ENCODE measurements at places on chromosomes 11 and 22.
A peak's percentile ranks its signal among the peaks of the same experiment; 100 is the strongest.

DNA sequence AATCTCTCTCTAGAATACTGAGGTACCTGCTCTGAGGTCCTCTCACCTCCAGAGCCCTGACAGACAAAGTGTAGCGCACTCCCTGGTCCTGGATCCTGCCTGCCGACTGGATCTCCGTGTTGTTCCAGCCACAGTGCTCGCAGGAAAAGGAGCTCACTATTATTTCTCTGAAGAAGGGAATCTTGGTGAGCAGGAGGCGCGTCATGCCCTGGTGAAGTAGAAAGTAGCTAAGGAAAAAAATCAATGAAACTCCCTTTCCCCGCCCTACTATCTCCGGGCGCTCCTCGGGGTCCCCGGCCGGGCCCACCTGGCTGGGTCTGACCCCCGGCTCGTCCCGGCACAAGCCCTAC is 412 bp downstream of the ZPR1 start:
- DNase-seq = no peak

GRCh38 chr22:26342745-26343410 is 86.2 kb upstream of the ASPHD2 start:
- DNase-seq = no peak

- DNase-seq = no peak
Measured at GRCh38 chr11:35146711-35147110, 7.7 kb downstream of the CD44 start.

- DNase-seq = no peak
Measured at GRCh38 chr11:119377961-119378667, 3.4 kb downstream of the USP2 start.

GRCh38 chr11:67996051-67996450 is 7.8 kb downstream of the UNC93B1 start:
- no peak for DNase-seq

DNA sequence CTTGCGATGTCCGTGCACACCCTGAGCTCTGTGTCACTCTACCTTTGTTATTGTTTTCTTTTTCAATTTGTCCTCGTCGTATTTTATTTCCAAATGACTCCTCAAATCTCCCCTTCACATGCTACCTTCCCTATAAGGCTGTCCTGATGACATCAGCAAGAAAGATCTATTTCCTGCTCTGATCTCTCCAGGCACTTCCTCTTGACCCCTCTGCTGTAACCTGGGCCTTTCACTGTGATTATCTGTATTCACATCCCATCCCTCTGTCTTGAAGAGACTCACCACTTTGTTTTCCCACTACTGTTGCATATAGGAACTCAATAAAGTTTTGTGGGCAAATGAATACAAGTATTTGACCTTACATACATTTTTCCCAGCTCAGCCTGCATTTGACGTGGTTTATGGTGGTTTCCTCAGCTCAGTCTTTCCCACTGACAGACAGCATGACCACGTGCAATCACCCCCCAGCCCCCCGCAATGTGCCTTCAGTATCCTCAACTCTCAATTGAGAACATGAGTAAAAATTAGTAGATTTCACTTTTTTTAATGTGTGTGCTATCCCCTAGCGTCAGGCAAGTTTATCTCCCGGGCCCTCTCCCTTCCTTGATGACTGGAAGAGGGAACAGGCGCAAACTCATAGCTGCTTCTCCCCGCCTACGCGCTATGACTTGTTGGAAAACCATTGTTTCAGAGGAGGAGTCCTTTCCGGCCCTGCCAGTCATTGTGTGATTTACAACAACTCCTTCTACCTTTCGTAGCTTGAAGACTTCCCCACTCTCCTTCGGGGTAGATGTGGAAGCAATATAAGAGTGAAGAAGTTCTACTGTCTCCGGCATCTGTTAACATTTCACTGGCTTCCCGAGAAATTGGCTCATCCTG is 498.5 kb downstream of the NTM start:
- DNase-seq = no peak

- DNase-seq = no peak
Measured at GRCh38 chr11:44840085-44840478, 110.6 kb downstream of the TP53I11 start.

GRCh38 chr22:25120761-25121212 is 78.9 kb upstream of the CRYBB3 start:
- DNase-seq = no peak

- DNase-seq = no peak
Measured at GRCh38 chr11:82194521-82194920, 539.1 kb downstream of the FAM181B start.

GRCh38 chr11:123181767-123182500 is 13.1 kb downstream of the CLMP start:
- no peak for DNase-seq

GRCh38 chr11:27812341-27812740 is 112.1 kb upstream of the BDNF start:
- DNase-seq = no peak

DNA sequence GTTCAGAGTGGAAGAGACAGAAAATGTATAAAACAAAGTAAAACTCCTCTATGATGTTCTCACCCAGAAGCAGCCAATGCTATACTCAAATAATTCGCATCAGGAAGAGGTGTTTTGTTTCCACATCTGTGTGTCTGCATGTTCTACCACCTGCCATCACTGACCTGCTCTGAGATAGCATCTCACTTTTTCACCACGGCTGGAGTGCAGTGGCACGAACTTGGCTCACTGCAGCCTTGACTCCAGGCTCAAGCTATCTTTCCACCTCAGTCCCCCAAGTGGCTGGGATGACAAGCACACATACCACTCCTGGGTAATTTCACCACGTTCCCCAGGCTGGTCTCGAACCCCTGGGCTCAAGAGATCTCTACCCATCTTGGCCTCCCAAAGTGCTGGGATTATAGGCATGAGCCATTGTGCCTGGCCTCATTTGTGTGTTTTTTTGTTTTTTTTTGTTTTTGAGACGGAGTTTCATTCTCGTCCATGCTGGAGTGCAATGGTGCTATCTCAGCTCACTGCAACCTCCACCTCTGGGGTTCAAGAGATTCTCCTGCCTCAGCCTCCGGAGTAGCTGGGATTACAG is 14.4 kb downstream of the TALDO1 start:
- no peak for DNase-seq

DNA sequence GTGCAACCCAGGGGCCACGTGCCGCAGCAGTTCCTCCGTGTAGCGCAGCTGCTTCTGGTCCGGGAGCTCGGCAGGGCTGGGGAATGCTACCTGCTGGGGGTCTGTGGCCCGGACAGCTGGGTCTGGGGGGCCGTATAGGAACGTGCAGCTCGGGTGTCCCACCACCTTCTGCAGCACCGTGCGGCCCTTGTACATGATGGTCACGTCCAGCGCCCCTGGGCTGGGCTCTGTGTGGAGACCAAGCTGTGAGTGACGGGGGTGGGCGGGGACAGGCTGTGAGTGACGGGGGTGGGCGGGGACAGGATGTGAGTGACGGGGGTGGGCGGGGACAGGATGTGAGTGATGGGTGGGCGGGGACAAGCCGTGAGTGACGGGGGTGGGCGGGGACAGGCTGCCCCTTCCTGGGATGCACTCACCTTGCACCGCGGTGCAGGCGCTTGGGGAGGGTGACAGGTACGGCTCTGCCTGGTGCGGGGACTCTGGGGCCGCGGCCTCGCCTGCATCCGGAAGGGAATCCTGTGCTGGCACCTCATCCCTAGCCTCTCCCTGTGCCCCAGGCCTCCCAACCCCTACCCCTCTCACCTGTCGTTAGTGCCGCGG is 2.3 kb downstream of the IRF7 start:
- no peak for DNase-seq

DNA sequence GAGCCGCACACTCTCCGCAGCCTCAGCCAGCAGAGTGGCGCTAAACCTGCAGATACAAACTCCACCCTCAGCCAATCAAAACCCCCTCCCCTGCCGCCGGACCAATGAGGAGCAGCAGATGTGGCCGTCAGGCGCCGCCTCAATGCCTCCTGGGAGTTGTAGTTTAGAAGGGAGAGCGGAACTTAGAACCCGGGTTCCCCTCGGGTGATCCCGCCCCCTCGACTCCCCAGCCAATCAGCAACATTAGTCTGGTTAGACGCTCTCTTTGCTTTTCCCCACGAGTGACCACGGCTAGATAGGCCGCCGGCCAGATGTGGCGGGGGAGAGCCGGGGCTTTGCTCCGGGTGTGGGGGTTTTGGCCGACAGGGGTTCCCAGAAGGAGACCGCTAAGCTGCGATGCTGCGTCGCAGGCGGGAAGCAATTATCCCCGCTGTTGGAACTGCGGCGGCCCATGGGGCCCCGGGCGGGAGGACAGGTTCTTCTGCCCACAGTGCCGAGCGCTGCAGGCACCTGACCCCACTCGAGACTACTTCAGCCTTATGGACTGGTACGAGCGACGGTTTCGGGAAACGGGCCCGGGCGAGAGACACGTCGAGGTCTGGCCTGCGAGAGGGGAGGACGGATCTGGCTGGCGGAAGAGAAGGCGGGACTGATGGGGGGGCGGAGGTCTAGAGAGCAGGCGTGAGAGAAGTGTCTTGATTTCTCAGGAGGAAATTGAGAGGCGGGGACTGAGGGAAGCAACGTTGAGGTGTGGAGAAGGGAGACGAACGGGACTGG is at the start of the genes CHEK2 and HSCB:
Gene CHEK2 (minus strand): TSS at position 36 of the 777 bp plus-strand sequence. CDS start 7,099 bp downstream, outside the sequence.
Gene HSCB (plus strand): TSS at position 255 of the 777 bp plus-strand sequence. CDS start 57 bp downstream, at position 312.
- DNase-seq = peak; percentile 95

GRCh38 chr11:97938789-97939188 is 1082.0 kb upstream of the CNTN5 start:
- DNase-seq = no peak

- DNase-seq = no peak
Measured at GRCh38 chr11:71310184-71310583, 57.8 kb upstream of the SHANK2 start.

DNA sequence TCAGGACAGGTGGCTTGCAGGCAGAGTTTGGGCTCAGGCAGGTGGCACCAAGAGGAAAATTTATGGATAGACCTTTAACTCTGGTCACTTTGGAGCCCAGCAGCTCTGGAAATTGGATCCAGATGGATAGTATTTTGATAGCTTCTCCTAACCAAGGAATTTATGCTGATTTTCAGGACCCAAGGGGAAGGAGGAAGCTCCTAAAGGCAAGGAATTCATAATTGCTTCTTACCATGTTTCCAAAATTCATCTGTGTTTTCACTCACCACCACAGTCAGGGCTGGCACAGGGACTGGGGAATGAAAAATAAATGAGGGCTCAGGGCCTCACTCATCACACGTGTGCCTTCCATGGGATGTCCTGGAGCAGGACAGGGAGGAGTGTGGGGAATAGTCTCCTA is 317.8 kb downstream of the ST3GAL4 start:
- DNase-seq = no peak

- DNase-seq = no peak
Measured at GRCh38 chr11:123143921-123144320, 51.1 kb downstream of the CLMP start.

- peak; percentile 15 for DNase-seq
Measured at GRCh38 chr11:1226986-1227550, 4.2 kb downstream of the MUC5B start.

- no peak for DNase-seq
Measured at GRCh38 chr11:60910711-60911380, 3.1 kb upstream of the TMEM109 start.

DNA sequence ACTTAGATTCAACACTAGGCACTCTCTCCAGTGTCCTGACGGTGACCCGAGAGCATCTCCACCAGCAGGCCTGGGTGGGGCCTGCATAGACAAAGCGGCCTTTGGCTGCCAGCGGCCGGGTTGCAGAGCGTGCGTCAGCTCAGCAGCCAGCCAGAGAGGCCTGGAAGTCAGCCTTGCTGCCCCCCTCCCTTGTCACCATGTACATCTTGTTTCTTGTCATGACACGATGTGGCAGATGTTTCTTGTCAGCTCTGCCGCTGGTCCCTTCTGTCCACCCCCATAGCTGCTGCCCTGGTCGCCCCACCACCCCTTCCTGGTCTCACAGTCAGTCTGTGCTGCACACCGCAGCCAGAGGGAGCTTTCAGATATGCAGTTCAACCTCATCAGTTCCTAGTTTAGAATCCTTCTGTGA is 33.1 kb upstream of the CBX7 start:
- DNase-seq = no peak

DNA sequence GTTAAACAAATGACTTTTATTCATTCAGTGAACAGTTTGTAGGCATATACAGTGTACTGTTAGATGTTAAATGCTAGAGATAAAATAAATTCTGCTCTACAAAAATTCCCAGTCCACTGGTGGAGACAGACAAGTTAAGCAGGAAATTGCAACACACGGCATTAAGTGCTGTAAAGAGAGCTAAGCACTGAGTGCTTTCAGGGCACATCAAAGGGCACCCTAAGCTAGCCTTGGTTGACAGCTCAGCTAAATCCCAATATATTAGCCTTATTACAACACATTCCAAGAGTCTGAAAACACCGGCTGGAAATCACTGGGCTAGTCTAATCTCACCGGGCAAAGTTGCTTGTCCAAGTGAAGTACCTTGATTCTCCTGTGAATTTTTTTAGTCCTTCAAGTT is 55.1 kb downstream of the NOX4 start:
- no peak for DNase-seq
